Fibroblast of lung (primary cell): ENCODE measurements at places on chromosomes 12 and 14. TPM values are rescaled to one million over a fixed set of nuclear protein-coding genes. Genes with fewer than 3 reads are reported as not detected.

SYT1 gene
- 0.51 and 2.1 TPM in 2 replicates for total RNA-seq

HOXC10 gene
- total RNA-seq: not detected in 2 replicates

DNA sequence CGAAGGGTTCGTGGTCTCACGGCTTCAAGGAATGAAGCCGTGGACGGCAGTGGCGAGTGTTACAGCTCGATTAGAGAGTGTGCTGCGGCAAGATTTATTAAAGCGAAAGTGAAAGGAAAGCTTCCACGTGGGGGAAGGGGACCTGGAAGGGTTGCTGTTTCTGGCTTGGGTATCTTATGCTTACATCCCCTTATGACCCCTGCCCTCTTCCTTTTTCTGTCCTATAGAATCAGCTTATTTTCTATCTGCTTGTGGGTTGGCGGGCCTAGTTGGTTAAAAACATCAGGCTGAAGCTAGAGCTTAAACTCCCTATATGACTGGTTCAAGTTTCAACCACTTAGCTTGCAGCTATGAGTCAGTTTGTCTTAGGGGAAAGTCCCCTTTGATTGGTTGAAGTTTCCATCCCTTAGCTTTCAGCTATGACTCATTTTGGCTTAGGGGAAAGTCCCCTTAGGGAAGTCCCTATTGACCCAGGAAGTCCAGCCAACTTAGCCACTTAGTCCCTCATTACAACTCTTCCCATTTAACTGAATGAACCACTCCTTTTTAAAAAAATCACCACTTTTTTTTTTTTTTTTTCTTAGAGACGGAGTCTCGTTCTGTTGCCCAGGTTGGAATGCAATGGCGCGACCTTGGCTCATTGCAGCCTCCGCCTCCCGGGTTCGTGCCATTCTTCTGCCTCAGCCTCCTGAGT is 1494.7 kb upstream of the TMEM132C start:
- DNase-seq: no peak

GAS2L3 gene
- total RNA-seq: 18.7 and 33.4 TPM in 2 replicates

GRCh38 chr12:116537101-116537904 is 21.9 kb upstream of the MAP1LC3B2 start:
- no peak for DNase-seq

DNA sequence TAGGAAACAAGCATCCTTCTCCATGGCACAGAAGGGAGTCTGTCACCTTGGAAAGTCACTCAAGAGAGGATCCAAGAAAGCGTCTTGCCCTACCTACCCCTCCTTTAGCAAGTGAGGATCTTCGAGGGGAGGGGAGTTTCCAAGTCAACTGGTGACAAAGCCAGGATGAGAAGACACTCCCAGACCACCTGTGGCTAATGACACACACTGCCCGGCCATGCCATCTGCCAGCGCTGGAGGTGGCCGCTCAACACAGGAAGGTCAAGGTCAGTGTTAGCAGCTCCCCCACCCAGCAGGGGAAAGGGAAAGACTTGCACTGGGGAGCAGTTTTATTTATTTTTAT is 41.3 kb downstream of the ELK3 start:
- no peak for DNase-seq

RASSF9 gene
- total RNA-seq: 0.33 and 0.77 TPM in 2 replicates

GRCh38 chr12:11711651-11712327 is 62.3 kb downstream of the ETV6 start:
- DNase-seq: peak; percentile 56

DNA sequence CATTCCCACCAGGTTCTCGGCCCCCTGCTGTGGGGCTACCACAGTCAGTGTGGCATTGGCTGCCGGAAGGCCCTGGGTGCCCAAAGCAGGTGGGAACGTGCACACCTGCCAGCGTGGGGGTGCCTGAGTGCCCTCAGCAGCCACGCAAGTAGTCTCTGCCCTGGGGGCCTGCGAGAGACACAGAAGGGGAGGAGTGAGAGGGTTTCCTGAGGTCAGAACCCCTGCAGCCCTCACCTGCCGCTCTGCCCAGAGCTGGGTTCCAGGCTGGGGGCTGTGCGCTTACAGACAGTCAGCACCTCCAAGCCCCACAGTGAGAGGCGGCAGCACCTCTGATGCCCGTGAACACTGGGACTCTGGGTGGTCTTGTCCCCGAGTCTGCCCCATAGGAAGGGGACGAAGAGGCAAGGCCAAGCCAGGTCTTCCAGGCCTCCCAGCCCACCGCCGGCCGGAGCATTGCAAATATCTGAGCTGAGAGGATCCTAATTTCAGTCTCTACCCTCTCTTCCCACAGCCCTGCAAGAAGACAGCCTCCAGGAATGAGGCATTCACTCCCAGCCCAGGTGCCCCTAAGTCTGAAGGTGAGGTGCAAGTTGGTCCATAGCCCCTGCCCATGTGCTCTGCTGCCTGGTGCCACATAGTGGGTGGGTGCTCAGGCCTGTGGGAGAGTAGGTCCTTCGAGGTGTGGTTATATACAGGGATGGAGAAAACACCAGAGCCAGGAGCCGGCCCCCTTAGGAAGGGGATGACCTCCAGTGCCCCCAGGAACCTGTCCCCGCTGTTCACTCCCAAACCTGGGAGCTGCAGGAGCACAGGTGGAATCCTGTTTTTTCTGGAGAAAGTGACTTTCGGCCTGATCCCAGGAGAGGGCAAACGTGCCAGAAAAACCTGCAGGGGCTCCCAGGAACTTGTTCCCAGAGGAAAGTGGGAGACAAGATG is 291.1 kb upstream of the RTL1 start:
- no peak for DNase-seq

FAIM2 gene
- 0.50 and 3.6 TPM in 2 replicates for total RNA-seq

LRRC9 gene
- not detected in 2 replicates for total RNA-seq

- no peak for DNase-seq
Observed at GRCh38 chr14:104935955-104936354, 11.3 kb downstream of the PLD4 start.

LRRC10 gene
- total RNA-seq: not detected in 2 replicates

DNA sequence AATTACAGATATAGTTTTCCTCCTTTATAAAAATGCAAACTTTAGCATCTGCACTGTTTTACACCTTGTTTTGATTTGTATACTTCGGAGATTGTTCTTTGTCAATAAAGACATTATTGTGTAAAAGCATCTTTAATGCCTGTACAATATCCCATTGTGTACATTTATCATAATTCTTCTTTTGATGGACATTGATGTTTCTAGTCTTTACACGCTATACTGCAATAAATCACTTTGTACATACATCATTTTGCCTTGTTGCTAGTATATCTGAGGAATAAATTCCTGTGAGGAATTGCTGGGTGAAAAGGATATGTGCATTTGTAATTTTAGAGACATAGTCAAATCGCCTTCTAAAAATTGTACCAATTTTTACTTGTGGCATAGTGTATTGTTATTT is 30.4 kb downstream of the WDR20 start:
- no peak for DNase-seq

GRCh38 chr12:116171549-116171948 is 105.9 kb downstream of the MED13L start:
- DNase-seq: no peak

DNA sequence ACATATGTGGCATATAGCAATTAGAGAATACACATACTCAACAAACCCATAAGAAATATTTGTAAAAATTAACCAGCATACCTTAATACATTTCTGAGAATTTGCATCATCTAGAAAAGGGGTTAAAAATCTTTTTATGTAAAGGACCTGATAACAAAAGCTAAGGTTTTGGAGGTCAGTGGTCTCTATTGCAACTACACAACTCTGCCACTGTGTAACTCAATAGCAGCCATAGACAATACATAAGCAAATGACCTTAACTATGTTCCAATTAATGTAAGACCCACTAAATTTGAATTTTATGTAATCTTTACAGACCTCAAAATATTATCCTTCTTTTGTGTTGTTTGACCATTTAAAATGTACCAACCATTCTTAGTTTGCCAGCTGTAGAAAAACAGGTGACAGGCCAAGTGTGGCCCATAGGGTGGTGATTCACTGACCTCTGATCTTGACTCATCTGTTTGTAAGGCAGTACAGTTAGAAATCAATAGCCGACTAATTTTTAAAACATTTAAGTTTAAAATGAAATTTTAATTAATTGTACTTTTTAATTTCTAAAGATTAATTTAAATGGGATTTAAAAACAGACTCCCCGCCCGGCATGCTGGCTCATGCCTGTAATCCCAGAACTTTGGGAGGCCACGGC is 7.4 kb upstream of the EPS8 start:
- DNase-seq: peak; percentile 72

- no peak for DNase-seq
Observed at GRCh38 chr14:75247939-75248338, 30.7 kb upstream of the FOS start.

DNA sequence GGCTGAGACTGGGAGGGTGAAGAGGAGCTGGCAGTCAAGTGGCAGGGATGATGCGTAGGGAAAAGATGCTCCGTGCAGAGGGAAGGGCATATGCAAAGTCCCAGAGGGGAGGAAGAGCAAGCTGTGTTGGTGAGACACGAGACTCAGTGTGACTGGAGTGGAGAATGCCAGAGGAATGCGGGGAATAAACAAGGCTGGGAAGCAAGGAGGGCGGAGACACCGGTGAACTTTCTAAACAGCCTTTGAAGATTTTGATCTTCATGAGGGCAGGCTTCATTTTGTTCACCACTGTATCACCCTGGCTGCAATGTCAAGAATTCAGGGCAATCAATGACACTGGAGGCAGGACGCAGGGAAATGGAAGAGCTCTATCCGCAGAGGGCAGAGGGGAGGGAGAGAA is 535.8 kb downstream of the FUT8 start:
- DNase-seq: no peak

NAV3 gene
- total RNA-seq: 50.3 and 60.6 TPM in 2 replicates

GRCh38 chr12:7130701-7131501 is 730 bp downstream of the CLSTN3 start:
- peak; percentile 43 for DNase-seq

DNA sequence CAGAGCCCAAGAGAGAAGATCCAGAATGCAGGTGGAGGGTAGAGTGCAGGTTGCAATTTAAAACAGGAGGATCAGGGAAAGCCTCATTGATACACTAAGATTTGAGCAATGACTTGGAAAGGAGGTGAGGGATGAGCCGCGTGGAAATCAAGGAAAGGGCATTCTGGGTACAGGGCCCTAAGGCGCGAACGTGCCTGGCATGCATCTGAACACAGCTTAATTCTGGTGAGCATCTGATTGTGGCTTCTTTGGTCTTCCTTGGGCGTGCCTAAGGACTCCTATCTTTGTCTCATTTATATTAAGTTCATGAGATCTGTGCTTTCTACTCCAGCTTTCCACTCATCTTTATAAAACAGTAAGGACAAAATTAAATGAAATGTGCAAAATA is 79.3 kb downstream of the NTF3 start:
- no peak for DNase-seq

GRCh38 chr14:91361233-91361811 is 56.3 kb downstream of the CCDC88C start:
- no peak for DNase-seq

DNA sequence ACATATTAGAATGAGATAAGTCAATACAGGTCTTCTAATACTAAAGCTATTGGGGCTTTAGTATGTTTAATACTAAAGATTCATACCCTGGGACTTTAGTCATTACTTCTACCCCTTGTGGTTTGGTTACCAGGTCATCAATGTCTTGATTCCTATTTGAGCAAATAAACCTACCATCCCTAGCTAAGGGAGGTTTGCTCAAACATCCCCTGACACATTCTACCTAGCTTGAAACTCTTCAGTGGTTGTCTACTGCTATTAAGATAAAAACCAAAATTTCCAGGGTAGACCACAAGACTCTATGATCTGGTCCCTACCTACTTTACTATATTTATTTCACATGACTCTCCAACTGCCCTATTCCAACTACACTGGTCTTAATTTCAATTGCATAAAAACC is 7.3 kb upstream of the C2CD5 start:
- no peak for DNase-seq

DNA sequence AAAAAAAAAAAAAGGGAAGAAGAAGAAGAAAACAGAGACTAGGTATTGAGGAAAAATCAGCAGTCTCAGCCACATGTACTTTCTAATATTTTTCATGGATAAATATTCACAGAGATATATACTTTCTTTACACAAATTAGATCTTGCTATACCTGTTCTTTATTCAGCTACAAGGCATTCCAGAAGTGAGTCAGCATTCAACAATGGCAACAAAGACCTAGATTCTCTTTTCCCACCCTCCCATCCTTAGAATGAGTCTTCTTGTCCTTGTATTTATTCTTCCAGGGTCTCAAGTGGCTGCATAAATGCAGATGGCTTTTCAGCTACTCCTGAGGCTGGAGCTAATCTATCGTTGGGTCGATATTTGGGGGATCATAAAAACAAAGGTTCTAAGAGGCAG is 93.0 kb downstream of the NT5DC3 start:
- no peak for DNase-seq

DNA sequence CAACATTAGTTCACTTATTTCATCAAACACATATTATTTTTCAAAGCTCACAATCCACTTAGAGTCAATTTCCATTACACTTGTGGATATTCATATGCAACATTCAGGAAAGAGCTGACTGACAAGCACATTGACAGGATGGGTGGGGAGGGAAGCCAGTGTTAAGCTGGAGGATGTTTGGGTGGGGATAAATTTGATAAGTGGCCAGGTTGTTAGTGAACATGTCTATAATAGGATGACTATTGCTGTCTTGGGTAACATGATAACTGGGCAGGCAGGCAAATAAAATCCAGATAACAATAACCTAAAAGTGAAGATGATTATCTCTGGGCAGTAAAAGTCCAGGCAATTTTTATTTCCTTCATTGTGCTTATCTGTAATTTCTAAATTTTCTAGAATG is 73.8 kb upstream of the OSBPL8 start:
- no peak for DNase-seq

DNA sequence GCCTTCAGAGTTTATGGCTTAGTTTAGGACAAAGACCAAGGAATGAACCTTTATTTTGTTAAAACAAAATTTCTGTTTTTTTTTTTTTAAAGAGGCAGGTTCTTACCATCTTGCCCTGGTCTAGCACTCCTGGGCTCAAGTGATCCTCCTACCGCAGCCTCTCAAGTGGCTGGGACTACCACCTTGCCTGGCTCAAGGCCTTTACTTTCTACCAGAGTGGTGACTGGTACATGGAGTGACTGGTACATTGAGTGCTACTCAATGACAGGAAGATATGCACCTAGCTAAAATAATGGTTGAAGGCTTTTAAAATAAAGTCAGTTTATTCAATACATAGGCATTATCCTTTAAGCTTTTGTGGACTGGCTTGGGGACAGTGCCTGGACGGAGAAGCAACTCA is 32.6 kb downstream of the PRICKLE1 start:
- no peak for DNase-seq

DNA sequence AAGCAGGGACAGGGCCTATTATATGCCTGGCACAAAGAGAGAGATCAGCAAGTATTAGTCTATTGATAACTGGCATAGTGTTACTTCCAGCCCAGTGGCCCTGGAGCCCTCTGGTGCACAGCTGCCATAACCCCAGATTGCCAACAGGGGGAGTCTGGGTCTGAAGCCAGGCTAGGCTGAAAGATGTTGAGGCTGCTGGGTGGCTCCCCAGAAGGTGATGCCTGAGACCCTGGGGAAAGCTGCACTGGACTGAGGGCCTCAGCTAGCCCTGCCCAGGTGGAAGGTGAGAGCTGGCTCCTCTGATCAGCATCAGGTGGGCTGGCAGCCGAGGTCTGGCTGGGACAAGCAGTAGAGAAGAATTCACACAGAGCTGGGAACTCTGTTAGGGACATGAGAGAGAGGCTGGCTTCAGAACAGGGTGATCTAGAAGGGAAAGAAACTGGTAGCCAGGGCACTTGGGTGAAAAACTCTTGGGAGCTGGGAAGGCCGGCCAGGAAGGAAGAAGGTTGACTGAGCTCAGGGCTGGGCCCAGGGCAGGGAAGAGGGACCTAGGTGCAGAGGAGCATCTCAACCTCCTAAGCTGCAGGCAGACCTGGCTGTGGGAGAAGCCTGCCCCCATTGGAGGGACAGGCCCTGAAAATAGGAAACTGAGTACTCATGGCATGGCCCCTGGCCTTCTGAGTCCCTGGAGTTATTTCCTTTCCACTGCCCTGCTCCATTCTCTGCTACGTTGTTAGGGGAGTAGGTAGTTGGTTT is 3.9 kb downstream of the GZMH start:
- no peak for DNase-seq

SERPINA4 gene
- not detected in 2 replicates for total RNA-seq

POTEM gene
- total RNA-seq: not detected in 2 replicates
